Osteocyte (in vitro differentiated cells): ENCODE measurements at places on chromosomes 7 and 10.
A peak's percentile ranks its signal among the peaks of the same experiment; 100 is the strongest.

DNA sequence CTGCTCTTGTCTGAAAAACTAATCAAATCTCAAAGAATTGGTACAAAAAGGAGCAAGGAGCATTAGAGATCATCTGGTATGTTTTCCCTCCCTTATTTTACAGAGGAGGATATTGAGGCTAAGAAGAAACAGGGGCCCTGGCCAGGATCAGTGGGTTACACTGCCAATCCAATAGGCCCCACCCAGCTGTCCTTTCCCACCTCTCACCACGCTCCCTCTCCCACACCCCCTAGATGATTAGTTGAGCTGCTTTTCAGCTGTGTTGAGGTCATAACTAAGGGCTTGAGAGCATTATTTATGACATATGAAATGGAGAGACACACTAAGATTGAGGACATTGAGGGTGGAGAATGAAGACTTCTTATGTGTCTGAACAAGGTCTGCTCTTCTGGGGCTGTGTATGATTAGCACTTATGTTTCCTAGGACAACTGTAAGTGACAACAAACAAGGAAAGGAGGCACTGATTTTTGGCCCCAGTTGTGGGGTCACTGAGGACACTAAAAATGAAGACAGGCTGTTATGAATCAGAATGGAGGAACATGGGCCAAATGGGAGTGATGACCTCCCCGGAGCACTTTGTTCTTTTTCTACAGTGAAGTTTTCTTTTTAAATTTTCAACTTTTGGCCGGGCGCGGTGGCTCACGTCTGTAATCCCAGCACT is 26.5 kb downstream of the VWA2 start:
- DNase-seq, result no peak

DNA sequence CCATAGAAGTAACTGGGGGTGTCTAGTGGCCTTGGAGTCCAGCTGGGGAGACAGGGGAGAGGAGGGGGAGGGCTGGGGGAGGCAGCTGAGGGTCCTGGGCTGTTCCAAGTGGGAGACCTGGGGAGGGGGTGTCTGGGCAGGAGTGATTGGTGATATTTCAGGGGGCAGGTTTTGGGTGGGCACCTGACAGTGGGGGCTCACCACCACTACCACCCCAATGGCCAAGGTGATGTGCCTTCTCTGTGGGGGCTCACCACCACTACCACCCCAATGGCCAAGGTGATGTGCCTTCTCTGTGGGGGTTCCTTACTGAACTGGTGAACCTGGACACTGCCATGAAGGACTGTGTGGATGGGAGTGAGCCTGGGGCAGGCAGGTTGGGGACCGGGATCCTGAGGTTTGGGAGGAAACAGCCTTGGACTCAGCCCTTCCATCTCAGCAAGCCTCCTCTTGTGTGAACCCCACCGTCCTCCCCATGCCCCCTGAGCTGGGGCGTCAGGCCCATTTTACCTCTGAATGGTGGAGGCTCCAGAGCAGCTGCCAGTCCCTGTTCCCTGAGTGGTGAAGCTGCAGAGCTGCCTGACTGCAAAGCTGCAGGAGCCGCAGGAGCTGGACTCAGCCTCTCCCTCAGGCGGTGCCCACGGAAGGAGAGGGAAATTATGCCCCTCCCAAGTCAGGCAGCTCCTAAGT is 50.6 kb upstream of the ZNF716 start:
- DNase-seq, result peak; percentile 73

GRCh38 chr10:73874267-73875138 is at the start of gene CAMK2G:
Gene CAMK2G, minus strand, starts transcription at chr10:73874555. Its CDS starts 94 bp downstream, at chr10:73874461.
- peak; percentile 92 for DNase-seq

- DNase-seq, result no peak
Observed at GRCh38 chr10:103697787-103698186, 157.6 kb downstream of the SH3PXD2A start.

DNA sequence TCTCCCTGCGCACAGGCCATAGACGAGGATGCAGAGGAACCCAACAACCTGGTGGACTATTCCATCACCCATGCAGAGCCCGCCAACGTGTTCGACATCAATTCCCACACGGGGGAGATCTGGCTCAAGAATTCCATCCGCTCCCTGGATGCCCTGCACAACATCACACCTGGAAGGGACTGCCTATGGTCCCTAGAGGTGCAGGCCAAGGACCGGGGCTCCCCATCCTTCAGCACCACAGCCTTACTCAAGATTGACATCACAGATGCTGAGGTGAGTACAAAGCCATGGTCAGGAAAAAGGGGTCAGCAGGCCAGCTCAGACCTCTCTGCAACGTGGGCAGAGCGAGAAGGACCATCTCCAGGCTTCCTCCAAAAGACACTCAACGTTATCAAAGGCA is 12.3 kb downstream of the LRIT2 start:
- no peak for DNase-seq

- DNase-seq, result no peak
Observed at GRCh38 chr10:72563327-72563932, 62.4 kb downstream of the MICU1 start.

- DNase-seq, result no peak
Observed at GRCh38 chr10:27908231-27908630, 90.6 kb downstream of the ODAD2 start.

DNA sequence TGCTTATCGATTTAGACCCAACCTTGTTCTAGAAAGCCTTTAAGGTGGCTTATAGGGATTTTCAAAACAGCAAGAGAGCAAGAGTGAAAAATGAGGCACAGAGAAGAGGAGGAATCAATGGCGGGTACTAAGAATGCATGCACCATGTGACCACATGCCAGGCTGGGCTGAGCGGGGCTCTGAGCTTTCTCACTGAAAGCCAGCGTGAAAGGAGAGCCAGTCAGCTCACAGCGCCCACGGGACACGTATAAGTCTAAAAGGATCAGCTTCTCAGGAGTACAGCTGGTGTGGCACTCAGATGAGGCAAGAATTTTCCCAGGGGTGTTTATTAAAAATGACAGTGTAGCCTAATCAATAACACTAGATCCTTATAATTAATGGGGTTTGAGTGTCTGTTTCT is 114.3 kb downstream of the SLIT1 start:
- no peak for DNase-seq

- DNase-seq, result no peak
Observed at GRCh38 chr10:124650263-124650662, 93.9 kb downstream of the FAM53B start.

DNA sequence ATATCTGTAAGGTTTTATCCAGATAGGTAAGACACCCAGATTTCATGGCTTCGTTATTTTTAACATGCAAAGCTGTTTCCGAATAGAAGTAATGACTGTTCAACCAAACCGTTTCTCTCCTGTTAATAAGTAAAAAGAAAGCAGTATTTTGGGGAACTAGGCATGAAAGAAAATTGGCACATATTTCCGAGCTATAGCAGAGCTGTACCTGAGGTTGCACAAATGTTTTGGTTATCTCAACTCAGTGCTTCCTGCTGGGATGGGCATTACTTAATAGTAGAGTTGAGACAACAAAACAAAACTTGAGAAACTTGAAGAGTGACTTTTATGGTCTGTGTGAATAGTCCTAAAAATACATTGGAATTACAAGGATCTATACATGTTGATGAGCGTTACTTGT is 564.3 kb upstream of the SORCS1 start:
- no peak for DNase-seq

DNA sequence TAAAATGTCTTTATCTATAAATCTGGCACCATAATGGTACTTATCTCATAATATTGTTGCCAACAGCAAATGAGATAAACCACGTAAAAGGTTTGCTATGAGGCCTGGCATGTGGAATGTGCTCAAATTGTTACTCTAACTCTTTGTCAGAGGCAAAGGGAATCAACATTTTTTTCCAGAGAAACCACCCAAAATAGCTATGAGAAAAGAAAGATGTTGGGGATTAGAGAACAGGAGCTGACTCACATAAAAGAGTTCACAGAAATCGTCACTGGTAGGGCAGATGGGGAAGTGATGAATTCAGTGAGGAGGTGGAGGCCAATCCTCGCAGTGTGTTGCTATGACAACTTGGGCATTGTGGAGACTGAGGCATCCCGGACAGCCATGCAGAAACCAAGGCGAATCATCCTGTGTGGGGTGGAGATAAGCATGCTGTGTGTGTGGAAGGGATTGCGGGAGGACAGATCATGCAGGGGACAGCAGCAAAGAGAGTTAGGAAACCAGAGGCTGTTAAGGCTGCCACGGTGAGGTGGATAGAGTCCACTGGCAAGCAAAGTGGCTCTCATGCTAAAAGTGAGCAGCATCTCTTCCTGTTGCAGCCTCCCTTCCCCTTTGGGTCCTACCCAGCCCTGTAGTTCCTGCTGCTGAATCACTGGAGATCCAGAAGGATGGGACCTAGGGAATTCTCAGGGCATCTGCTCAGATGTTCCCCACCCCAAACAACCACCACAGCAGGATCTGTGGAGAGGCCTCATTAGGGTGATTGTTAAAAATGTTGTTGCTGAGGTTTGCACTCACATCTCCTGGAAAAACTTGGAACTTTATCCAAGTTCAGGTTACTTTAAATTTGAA is 103.9 kb downstream of the CUBN start:
- DNase-seq, result no peak

GRCh38 chr10:133087045-133087678 is 562 bp upstream of the ADGRA1 start:
- no peak for DNase-seq

GRCh38 chr7:65269150-65269856 is 104.4 kb upstream of the ZNF92 start:
- DNase-seq, result no peak

DNA sequence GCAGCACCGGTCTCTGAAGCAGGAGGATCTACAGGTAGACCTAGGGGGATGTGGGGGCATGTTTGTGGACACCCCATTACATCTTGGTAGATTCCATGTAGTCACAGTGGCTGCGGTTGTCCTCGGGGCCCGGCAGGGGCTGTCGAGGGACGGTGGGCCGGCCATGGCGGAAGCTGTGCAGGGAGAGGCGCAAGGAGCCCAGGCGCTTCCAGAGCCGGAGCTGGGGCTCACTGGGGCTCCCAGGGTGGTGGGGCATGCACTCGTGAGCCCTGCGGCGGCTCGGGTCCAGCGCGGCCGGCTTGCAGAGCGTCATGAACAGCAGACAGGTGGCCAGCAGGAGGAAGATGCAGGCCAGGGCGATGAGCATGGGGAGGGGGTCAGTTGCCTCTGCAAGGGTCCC is 3.7 kb downstream of the C10orf105 start:
- DNase-seq, result no peak

GRCh38 chr7:117552660-117553059 is 72.8 kb downstream of the CFTR start:
- no peak for DNase-seq
